ENCODE measurements at places on chromosomes 6 and 20.
A peak's percentile ranks its signal among the peaks of the same experiment; 100 is the strongest.

- no peak for DNase-seq
These were observed 78.0 kb downstream of the RWDD2A start for GRCh38 chr6:83270971-83271719.

GRCh38 chr6:152329638-152330448, 307.3 kb downstream of the SYNE1 start:
- DNase-seq = no peak

DNA sequence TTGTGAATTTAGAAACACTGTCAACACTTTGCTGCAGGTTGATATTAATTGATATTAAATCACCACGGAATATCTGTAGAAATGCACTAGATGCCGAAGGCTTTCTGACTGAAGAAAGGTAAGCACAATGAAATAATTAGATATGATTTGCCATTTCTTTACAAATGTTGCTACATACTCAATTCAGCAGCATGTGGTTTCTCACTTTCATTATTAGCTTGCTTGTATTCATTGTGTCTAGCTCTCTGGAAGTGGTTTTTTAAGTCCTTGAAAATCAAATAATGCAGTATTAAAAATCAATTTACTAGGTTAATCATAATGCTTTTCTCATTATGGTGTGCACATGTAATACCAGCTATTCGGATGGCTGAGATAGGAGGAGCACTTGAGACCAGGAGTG, 231.3 kb upstream of the MARCKS start:
- no peak for DNase-seq

DNA sequence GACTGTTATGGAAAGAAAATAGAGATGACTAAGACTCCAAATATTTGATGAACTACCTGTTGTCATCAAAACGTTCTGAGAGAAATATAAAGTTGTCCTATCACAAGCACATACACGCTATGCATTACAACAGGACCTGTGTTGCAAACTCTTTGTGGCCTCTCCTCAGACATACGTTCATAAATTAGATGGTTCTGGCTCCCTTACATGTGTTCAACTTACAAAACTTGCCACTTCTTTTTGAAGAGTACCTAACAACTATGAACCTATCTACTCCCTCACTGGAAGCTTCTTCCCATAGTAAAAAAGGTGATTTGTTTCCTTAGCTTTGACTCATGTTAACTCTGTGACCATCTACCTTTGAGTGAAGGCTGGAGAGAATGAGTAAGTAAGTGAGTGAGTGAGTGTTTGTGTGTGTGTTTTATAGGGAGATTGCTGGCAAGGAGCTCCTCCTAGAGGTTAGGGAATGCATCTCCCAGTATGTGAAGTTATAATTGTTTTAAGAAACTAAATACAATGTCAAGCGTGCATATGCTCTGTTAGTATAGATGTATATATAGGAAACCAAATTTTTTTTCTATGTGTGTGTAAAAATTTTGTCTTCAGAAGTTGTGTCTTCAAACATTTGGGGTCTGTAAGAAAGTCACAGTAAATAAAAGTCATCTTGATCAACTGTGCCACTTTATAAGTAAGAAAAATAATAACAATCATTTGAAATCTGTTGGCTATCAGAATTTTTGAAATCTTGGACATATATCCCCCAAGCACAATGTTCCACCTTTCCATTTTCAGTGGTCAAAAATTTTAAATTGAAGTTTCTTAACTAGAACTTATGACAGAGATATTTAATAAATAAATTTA, 1211.1 kb upstream of the GJE1 start:
- DNase-seq = peak; percentile 36

DNA sequence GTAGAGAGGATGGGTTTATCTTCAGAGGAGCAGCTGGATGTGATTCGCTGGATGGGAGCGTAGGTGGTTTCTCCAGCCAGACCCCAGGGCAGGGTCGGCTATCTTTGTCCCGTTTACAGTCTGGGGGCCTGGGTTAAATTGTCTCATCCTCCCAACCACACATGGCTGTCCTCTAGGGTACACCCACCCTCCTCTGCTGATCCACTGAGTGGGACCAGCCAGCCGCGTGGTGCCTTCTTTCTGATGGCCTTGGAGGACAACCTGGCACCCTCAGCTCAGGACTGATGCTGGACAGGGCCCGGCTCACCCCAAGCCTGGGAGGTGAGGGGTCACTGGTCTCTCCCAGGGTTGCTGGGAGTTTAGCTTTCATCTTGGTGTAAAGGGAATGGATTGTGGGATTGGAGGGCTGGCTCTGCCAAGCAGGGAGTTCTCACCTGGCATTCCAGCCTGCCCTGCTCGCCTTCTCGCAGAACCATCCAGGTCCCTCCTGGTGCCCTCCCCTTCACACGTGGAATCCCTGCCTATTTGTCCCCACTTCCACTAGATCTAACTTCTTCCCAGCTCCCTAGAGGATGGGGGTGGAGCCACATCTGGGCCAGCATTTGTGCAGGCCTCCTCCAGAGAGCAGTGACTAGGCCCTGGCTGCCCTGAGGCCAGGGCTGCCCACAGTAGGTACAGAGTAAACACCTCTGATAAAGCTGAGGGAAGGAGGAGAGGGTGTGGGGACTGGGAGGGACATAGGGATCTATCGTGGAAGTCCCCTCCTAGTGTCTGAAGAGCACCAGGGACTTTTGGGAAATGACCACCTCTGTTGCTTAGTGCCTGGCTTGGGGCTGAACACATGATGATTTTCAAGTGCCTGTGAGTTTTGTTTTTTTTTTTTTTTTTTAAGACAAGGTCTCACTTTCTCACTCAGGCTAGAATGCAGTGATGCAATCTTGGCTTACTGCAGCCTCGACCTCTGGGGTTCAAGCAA, 1.6 kb downstream of the ITPR3 start:
- no peak for DNase-seq

GRCh38 chr6:13146442-13146841, 181.9 kb downstream of the TBC1D7 start:
- peak; percentile 60 for DNase-seq

GRCh38 chr6:157530126-157530525, 149.1 kb downstream of the ZDHHC14 start:
- no peak for DNase-seq

- DNase-seq = peak; percentile 8
These were observed 77.2 kb downstream of the GPR6 start for GRCh38 chr6:110055387-110055735.

DNA sequence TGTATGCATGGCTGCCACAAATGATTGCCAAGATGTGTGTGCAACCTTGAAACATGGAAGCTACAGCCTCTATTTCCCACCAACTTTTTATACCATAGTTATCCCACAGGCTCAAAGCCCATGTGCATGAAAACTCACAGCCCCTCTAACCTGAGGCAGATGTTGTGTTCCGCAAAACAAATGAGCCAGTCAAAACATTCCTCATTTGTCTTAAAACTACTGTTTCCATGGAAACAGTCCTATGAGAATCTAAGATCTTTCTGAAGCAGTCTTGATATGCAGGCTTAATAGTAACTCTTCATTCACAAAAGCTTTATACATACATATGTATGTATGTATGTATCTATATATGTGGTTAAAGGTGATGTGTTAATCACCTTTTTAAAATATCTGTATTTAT, 31.2 kb upstream of the MANEA start:
- DNase-seq = no peak

DNA sequence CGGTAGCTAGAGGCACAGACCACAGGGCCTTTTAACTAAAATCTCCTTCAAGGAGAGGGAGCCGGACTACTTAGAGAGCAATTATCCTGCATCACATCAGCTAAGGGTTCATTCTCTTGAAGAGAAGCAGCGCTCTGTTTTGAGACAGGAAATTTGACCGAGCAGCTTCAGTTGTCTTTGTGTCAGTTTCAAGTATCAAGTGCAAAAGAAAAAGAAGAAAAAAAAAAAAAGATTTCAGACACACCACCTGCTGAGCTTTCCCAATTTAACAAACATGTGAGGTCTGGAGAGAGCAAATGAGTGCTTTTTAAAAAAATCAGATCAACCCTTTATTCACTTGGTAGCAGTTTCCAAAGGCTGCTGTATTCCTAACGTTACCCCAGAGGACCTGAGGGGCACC, 273.5 kb upstream of the POU3F2 start:
- DNase-seq = no peak

GRCh38 chr6:166937746-166938145, 18.6 kb downstream of the RNASET2 start:
- DNase-seq = no peak

DNA sequence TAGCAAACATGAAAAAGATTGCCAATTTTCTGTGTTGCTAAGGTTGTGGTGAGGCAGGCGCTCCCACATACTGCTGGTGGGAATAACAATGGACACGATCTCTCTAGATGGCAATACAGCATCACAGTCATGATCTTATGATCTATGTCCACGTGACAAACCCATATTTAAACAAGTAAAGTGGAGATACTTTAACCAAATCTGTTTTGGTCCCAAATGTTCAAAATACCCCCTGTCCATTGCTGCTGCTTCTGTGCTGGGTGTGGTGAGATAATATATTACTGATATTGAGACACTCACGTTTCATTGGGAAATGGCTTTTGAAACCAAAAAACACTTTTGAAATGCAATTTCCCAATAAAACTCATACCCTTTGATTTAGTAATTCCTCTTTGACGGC, 23.0 kb downstream of the SIRPD start:
- DNase-seq = no peak

GRCh38 chr20:23125625-23126191, 39.6 kb upstream of the CD93 start:
- DNase-seq = no peak

DNA sequence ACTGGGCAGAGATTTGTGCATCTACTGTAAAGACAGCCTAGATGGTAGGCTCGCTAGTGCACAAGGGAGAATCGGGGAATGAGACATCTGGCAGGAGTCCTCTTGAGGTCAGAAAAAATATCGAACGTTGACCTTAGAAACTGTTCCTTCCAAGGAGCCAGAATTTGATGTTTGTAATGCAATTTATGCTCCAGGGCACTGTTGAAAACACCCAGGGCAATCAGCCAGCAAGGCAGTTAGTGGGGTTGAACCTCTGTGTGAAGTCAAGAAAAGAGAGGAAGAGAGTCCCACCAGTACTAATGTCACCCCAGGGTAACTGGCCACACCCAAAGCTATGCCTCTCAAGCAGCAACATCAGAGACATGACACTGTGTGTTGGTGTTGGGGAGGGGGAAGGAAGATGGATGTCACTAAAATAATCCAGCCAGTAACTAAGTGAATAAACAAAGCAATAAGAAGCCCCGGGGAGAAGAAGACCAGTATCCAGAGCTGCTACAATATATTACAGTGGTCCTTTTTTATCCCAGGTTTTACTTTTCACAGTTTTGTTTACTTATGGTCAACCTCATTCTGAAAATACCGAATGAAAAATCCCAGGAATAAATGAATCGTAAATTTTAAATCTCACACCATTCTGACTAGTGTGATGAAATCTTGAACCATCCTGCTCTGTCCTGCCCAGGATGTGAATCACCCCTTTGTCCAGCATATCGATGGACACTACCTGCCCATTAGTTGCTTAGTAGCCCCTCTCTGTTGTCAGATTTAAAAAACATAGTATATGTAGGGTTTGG, 32.9 kb upstream of the PDE10A start:
- no peak for DNase-seq

DNA sequence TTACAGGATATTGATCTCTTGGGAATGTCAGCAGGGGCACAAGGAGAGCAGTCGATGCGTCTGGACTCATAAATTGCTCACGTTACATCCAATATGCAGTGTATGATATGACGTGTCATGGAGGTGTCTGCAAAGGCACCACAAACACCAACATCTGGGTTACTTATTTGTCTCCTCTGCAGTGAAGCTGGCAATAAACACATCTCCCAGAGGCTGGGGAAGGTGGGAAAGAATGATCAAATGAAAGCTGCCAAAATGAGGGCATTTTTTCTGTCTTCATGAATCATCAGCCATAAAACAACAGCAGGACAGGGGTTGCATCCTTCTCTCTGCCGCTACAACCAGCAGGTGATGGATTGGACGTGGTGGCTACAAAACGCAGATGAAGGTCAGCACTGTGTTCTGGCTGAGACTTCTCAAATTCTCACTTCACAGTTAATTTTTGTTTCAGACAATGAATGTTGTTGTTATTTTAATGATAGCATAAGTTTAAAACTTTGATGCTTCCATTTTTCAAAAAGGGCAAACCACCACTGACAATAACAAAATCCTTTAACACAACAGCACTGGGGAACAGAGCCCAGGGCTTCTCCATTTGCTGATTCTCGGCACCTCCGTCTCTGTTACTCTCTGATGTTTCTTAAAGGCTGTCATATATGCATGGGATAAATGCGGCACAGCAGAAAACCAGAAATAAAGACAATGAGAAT, 47.5 kb downstream of the ERMARD start:
- DNase-seq = no peak

- peak; percentile 20 for DNase-seq
These were observed 562.3 kb downstream of the DHX35 start for GRCh38 chr20:39524371-39524911.

DNA sequence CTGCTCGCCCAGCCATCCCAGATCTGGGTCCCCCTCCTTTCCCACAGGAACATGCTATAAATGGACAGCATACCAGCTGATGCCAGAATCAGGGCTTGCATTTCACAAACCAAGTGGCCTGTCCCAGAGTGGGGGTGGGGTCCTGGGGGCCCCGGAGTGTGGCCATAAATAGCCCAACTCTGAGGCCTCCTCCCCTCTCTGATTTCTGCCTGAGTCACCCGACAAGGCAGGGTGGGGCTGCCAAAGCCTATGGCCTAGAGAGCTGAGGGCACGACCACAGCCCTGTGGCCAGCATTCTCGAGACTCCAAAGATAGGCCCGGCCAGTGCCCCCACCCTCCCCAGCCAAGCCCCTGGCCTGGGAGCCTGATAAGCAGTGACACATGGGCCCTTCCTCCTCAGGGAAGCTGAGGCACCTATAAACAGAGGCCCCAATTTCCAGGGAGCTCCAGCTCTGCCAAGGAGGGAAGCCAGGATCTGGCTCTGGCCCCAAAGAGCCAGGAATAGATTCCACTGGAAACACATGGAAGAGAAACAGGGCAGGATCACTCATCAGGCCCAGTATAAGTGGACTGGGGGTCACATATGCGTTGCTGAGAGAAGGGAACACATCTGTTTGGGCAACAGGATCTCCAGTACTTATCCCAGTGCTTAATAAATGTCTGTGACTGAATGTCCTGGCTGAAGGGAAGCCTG, 20.3 kb downstream of the SNTA1 start:
- DNase-seq = no peak

DNA sequence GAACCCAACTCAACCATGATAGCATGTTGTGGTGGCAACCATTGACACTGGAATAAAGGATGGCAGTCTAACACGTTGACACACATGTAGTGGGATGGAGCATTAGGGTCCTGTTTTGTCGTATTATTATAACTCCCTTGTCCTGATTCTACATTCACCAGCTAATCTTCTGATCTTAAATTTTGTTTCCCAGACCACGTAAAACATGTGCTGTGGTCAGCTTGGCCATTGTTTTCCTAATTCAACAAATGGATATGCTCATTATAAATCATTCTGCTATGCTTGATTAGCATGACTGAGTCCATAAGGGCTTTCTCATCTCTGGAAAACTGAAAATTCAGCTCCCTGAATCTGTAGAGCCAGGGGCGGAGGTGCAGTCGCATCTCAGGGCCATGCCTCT, 15.0 kb downstream of the MRAP2 start:
- no peak for DNase-seq

GRCh38 chr20:62795023-62795761, 1.1 kb upstream of the MRGBP start:
- DNase-seq = peak; percentile 59
